Metanephros (tissue), 2 donors: ENCODE measurements at places on chromosomes 4 and X. TPM values are rescaled to one million over a fixed set of nuclear protein-coding genes. Genes with fewer than 3 reads are reported as not detected.

Gene GABRQ
- total RNA-seq = 0.99 TPM

Gene DHX15
- 184 TPM for total RNA-seq

Gene TKTL2
- not detected for total RNA-seq

Gene GYG2
- 11.0 TPM for total RNA-seq

Gene CTSO
- 32.5 TPM for total RNA-seq

Gene PAGE2B
- total RNA-seq = 0.70 TPM

Gene THAP9
- 18.4 TPM for total RNA-seq

Gene VCX3A
- total RNA-seq = not detected

Gene LRP2BP
- 3.2 TPM for total RNA-seq

Gene ADGRG2
- 7.3 TPM for total RNA-seq

Gene GLRB
- total RNA-seq = 6.9 TPM

Gene CSAG1
- not detected for total RNA-seq

Gene CXorf49
- not detected for total RNA-seq

Gene FGB
- 5.6 TPM for total RNA-seq

Gene AVPR2
- total RNA-seq = 4.1 TPM
